ENCODE measurements at places on chromosomes 2 and 18.

DNA sequence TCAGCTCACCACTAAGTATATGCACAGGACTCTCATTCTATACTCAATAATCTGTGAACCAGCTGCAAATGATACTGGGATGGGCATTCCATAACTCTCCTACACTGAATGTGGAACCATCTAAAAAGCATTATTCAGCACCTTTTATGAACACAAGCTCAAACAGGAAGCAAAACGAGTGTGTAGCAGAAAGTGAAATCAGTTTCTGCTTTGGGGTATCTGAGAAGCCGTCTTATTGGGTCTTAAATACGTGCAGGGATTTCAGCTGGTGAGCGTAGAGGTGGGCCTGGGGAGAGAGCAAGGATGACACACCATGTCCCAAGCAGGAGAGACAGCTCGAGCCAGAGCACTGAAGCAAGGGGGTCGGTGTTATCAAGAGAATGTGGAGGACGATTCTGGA lies 120.0 kb upstream of the TTN start:
- no peak for DNase-seq

- no peak for DNase-seq
These were observed 542.0 kb upstream of the GCFC2 start for GRCh38 chr2:76252704-76253103.

- no peak for DNase-seq
These were observed 128.0 kb upstream of the CD302 start for GRCh38 chr2:159925975-159926374.

GRCh38 chr2:43039376-43040080 lies 186.9 kb downstream of the ZFP36L2 start:
- DNase-seq: no peak

DNA sequence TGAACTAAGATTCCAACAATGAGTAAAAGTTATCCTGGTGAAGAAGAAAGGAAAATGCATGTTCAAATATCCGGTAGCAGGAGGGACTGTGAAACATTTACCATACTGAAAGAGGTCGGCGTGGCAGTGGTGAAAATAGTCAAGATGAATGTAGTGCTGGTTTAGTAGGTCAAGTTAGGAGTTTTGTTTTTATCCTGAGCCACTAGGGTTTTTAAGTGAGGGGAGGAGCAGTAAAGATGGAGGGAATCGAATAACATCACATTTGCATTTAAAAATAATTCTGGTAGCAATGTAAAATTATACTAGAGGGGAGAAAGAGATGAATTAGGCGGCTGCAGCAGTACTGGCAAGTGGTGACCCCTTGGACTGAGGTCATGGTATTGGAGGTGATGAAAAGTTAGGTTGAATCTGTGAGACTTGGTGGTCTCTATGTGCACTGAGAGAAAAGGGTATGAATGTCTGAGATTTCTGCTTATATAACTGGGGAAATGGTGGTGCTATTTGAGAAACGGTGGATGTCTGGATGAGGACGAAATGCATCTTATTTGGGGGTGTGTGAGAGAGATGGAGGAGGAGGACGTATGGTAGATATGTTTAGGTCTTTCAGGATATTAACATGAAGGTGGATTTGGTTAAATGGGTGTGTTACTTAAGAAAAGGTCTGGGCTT lies 5.9 kb downstream of the VAPA start:
- DNase-seq: no peak

DNA sequence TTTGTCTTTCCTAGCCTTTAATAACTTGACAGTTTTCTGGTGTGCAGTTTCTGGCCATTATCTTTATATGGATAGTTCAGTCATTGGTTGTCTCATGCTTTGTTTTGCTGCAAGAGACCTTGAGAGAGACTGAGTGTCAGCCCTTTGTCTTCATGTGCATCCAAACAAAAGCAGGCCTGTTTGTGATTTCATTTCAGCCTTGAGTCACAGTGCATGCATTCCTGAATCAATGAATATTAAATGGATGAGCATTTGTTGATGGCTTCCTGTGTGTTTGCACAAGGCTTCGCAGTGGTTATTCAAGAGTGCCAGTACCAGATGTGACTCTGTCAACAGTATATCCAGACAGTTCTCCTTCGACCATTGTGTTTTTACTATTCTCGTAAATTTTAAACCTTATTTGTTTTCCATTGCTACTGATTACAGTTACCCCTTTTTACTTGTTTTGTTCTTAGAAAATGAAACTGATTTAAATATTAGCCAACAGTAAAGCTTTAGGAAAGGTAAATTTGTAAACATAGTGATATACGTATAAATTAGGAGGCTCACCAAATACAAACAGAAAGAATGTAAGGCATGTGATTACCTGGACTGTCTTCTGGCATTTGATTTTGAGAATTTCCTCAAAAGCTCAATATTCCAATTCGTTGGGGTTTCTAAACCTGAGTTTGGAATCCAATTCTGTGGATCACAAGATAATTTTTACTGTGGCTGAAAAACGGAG lies 319.8 kb downstream of the CTNNA2 start:
- DNase-seq: no peak

DNA sequence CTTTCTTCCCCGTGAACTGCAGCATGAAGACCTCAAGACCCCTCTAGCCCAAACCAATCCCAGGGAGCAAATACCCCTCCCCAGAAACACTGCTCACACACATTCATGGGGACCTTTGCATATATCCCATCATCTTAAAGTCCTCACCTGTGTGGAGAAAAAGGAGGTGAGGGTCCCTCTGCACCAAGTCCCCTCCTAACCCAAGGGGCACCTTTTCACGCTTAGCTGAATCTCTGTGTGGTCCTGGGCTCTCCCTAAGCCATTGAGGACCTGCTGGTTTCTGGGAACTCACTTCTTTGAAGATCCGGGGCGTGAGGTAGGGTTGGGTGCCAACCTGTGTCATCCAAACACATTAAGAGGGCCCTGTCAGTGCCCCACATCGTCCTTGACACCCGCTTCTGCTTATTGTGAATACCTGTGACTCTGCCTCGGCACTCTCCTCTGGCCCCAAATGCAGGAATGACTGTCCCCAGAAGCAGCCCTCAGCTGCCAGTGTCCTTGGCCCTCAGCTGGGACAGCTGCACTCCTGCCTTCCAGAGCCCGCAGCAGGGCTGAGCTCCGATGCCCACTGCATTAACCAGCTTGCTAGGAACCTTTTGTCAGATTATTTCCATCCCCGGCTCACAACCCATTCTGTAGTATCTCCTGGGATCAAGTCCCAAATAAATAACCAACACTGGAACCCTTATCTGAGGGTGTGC lies 41.3 kb upstream of the ITM2C start:
- DNase-seq: no peak

DNA sequence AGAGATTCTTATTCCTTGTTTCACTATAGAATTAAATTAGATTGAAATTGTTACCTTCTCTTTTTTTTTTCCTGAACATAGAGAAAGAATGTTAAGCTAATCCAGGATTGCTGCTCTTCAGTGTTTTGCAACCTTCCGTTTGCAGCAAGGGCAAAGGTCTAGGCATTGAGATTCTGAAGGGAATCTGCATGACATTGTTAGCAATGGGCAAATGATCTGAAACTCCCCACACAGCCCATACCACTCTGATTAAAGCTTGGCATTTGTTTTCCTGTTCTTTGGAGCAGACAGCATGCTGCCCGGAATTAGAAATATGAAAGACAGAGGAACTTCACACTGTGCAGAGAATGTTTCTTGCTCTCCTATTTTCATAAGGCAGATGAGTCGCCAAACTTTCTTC lies 551.8 kb downstream of the SOCS6 start:
- DNase-seq: no peak

GRCh38 chr2:74553892-74554819 lies at the start of the genes DOK1 and LOXL3:
Gene DOK1 (plus strand): TSS chr2:74554720. CDS start chr2:74554755, 35 bp downstream.
Gene LOXL3 (minus strand): TSS chr2:74553942. CDS start chr2:74552634, 1,308 bp downstream.
- DNase-seq: peak; percentile 16

DNA sequence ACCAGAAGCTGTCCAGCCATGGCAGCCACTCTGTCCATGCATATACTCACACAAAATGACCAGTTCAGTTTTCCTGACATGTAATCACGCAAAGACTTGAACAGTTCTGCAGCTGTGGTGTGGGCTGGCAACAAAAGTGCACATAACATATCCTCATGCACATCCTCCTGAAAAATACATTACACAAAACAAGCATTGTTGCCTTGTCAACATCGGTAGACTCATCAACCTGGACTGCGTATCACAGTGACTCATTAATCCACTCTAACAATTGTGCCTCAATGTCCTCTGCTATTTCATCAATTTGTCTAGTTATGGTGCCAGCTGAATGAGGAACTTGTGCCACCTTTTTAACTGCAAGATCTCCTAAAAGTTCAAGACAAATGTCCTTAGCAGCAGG lies 19.5 kb downstream of the RBKS start:
- DNase-seq: no peak

DNA sequence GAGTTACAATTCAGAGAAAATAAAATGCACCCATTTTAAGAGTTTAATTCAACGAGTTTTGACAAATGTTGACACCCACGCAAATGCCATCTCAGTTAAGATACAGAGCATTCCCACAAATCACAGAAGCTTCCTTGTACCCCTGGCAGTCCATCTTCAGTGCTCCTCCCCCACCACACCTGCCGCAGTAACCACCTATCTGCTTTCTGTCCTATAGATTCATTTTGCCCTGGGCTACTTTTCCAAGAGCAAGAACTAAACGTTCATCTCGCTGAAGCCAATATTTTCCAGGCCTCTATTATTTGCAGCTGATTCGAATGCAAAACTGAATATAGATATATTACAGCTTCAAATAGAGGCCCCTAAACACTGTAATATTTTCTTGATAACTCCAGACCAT lies 13.4 kb upstream of the HPCAL1 start:
- no peak for DNase-seq

GRCh38 chr2:31219131-31219969 lies 2.0 kb upstream of the CAPN14 start:
- no peak for DNase-seq

DNA sequence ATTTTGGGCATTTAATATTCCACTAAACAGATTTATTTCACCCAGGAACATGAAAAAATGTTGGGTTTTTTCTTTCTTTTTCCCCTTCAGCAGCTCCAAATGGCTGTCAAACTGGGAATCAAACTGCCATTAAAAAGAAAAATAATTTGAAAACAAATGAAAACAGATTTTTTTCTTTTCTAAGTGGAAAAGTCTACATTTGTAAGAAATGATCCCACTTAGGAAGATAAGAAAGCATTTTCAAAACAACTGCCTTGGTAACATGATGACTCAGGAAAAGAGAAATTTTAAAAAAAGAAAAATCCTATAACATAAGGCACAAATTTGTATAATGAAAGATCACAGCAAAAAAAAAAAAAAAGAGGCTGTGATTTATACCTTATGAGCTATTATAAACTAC lies 20.0 kb downstream of the ZNF521 start:
- DNase-seq: no peak

DNA sequence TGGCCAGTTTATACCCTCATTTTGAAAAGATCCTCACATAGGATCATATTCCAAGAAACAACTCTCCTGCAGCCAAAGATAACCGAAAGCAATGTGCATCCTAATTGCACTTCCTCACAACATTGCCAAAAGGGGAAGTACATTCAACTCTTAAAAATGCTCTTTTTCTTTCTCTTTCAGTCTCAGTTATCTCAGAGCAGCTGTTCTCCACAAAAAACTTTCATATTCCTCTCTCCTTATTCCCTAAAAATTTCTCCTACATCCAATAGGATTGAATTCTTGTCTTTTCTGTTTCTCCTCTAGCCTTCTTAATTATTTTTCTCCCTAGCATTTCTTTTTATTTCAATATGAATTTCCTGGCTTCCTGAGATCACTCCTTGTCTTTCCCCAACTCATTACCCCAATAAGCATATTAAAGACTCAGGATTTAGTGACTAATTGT lies 7.4 kb upstream of the VRK2 start:
- DNase-seq: no peak

DNA sequence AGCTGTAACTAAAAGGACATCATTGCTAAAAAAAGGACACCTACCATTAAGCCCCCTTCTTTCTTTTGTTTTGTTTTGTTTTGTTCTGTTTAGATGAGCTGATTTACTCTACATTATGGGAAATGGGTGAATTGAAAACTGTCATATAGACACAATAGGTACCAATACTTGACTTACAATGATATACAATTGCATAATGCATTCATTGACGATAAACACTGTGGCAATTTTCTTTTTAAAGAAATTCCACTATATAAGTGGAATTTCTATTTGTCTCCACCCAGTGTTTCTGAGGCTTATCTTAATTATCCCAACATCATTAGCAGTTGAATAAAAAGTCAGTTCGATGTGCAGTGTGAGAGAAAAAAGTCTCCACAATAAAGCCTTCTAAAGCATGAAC lies 282.1 kb downstream of the BCL2 start:
- DNase-seq: no peak

- DNase-seq: no peak
These were observed 21.3 kb downstream of the NRP2 start for GRCh38 chr2:205703471-205704126.

DNA sequence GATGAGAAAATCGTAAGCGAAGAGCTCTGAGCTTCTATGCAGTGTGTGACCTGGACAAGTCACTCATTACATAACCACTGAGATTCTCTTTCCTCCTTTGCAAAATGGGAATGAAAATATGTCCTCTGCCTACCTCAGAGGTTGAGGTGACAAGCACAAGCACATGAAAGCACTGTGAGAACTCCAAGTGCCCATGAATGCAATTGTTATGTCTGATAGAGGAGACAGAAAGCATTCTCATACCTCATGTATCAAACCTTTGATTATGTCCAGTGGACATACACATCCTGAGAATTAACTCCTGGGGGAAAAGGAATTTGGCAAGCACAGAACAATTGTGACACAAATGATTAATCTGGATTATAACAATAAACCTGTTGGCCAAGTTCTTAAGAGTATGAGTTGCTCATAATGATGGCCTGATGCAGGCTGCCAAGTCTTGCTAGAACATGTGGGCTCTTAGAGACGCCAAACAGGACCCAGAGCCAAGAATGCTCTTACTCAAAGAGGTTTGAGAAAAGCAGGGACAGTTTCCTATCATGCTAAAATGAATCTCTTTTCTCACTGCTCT lies 8.5 kb upstream of the RMDN2 start:
- DNase-seq: no peak

GRCh38 chr2:172080641-172081220 lies 4.6 kb upstream of the DLX1 start:
- no peak for DNase-seq

Measured in NCI-H524 (cell line).